ENCODE measurements at places on chromosomes 5 and 9.

GRCh38 chr5:163910226-163910625 lies 404.8 kb downstream of the MAT2B start:
- DNase-seq: no peak

- DNase-seq: no peak
Observed at GRCh38 chr9:15221746-15222145, 85.3 kb downstream of the TTC39B start.

DNA sequence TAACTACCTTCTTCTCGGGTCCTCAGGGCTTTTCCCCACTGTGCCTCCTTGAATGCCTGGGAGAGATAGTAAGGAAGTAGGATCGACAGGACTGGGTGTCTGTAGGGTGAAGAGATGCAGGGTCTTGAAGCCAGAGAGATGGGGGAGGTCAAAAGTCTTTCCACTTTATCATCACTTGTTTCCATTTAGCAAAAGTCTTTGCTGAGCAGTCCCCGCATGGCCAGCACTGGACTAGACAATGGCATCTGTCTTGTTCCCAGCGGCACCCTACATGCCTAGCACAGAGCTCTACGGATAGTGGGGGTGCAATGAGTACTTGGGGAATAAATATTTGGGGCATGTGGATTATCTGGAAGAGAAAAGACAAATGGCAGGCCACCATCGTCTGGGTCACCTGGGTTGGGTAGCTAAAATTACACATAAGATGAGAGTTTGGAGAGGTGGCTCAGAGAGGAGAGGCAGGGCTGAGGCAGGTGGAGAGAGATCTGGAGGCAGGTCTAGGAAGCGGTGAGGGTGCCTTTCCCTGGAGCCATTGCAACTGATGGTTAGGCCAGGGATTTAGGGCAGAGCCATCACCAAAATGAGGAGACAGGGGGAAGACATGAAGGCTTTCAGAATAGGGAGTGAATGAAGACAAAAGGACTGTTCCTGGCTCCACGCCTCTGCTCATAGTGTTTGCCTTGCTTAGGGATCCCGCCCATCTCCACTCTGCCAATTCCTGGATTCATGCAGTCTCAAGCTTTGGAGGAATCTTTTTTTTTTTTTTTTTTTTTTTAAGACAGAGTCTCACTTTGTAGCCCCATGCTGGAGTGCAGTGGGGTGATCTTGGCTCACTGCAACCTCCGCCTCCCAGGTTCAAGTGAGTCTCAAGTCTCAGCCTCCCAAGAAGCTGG lies 250.8 kb upstream of the KLF4 start:
- DNase-seq: no peak

- no peak for DNase-seq
Observed at GRCh38 chr9:123480791-123481190, 124.8 kb downstream of the CRB2 start.

- DNase-seq: no peak
Observed at GRCh38 chr9:69136779-69137178, 37.3 kb upstream of the TJP2 start.

- DNase-seq: no peak
Observed at GRCh38 chr9:22343218-22343611, 103.4 kb upstream of the DMRTA1 start.

GRCh38 chr5:34718516-34718915 lies 62.4 kb downstream of the RAI14 start:
- no peak for DNase-seq

DNA sequence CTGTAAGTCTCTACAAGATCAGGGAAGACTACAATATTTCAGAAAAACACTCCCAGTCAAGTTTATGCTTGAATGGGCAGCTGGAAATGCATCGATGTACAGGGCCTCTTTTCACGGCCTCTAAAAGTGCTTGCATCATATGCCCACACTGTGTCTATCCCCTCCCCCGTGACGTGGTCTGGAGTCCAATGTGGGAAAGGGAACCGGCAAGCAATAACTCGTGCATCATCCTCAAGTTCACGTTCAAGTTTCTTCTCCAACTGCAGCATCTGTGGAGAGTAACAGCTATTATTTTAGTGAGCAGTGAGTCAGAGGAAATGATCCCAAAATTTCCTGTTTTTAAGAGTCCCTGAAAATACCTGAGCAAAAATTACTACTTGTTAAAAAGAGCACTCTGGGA lies 22.3 kb downstream of the ATPSCKMT start:
- peak; percentile 83 for DNase-seq

- no peak for DNase-seq
Observed at GRCh38 chr9:99595796-99596195, 225.9 kb upstream of the NR4A3 start.

DNA sequence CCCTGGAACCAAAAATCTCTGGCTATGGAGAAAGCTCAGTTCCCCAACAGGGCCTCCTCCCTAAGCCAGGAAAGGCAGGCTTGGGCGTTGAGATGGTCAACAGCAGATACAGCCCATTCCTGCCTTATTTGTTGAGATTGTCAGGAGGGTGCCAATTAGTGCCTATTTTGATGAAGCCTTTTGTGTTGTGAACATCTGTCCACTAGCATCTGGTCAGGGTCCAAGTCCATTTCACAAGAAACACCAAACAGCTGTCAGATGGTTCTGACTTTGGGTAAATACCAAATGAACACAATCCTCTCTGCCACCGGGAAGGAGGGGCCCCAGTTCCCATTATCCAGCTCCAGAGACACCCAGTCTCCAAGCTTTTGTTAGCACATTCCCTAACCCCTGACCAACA lies 19.9 kb downstream of the SEMA6A start:
- no peak for DNase-seq

DNA sequence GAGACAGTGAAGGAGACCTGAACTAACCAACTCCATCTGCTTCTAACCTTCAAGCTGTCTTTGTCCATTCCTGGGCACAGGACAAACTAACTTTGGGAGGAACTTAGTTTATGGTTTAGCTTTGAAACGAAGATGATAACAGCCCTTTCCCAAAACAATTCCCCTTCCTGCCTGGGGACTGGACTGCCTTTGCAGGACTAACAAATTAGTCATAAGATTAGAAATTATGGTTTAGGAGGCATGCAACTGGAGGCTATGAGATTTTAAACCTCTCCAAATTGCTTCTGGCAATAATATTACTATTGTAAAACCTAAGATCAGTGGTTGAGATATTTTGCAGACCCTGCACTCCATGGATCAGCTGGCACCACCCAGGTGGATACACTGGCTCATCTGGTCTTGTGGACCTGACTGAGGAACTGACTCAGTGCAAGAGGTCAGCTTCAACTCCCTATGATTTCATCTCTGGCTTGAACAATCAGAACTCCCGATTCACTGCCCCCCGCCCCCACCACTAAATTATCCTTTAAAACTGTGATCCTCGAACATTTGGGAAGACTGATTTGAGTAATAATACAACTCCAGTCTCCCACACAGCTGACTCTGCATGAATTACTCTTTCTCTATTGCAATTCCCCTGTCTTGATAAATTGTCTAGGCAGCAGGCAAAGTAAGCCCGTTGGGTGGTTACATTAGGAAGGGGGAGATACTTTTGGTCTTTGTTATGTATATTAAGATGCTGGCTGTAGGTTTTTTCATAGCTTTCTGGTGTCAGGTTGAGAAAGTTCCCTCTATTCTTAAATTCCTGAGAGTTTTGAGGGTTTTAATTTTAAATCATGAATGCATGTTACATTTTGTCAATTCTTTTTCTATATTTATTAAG lies 213.3 kb downstream of the TSSK1B start:
- no peak for DNase-seq

- peak; percentile 43 for DNase-seq
Observed at GRCh38 chr5:145718956-145719355, 116.2 kb downstream of the PRELID2 start.

DNA sequence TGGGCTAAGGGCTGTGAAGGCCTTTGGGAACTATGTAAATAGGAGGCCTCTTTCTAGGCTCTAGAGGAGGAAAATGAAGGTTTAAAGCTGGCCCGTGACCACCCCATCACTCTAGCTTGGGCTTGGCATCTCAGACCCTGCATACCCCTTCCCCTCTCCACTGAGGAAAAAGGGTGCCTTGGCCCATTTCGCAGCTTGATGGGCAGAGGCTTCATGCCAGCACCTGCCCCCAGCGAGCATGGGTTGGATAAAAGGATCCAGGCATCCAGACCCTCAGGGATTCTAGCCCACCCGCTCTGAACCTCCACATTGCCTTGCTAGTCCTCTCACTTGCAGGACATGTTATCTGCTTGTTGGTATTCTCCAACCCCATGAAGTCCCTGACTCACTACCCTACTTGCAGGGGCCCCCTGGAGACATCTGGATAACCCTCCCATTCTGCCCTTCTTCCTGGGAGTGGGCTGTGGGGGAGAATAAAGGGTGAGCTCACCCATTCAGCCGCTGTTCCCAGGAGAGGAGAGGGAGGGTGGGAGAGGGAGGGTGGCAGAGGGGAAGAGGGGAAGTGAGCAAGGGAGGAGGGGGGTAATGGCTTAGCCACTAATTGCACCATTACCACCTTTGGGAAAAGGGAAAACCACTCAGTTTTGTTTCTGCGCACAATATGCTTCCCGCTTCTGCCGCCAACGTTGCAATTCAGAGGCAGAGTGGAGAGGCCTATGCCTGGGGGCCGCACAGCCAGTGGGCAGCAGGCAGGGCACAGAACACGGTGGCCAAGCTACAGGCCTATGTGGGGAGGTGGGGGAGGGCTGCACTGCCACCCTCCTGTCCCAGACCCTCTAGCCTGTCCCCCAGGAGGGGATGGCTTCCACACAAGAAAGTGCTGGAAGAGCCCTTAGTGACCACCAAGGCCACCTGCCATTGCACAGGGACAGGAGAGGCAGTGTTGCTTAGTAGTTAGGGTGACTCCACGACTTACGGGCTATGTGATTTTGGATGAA lies 2.1 kb upstream of the CAMK2A start:
- peak; percentile 60 for DNase-seq

GRCh38 chr9:73349476-73349875 lies 197.8 kb downstream of the ANXA1 start:
- DNase-seq: no peak

- DNase-seq: no peak
Observed at GRCh38 chr5:106205916-106206571, 1464.7 kb downstream of the EFNA5 start.

Data from fibroblast of skin of right biceps (primary cell).